GM04504 (cell line): ENCODE measurements at places on chromosomes 2 and 18.

DNA sequence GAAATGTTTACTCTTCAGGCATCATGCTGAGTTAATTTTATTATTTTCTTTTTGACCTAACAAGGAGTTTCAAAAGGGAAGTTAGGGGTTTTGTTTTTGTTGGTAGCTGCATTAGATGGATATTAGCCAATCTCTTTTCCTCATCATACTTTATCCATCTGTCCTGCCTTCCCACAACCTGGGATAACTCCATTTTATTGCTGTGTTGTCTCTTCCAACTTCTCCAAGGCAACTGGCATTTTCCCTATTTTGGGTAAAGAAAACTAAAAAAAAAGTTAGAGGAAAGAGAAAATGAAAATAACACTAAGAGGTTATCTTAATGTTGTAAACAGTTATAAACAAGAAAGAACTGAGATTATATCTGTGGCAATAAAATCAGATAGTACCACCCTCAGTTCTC lies 147.0 kb downstream of the PID1 start:
- no peak for DNase-seq

- DNase-seq: no peak
Measured at GRCh38 chr2:113846429-113846828, 43.5 kb upstream of the ACTR3 start.

GRCh38 chr2:31199206-31199605 lies 18.1 kb downstream of the CAPN14 start:
- DNase-seq: no peak

GRCh38 chr18:32595832-32596231 lies 125.2 kb upstream of the GAREM1 start:
- DNase-seq: no peak

DNA sequence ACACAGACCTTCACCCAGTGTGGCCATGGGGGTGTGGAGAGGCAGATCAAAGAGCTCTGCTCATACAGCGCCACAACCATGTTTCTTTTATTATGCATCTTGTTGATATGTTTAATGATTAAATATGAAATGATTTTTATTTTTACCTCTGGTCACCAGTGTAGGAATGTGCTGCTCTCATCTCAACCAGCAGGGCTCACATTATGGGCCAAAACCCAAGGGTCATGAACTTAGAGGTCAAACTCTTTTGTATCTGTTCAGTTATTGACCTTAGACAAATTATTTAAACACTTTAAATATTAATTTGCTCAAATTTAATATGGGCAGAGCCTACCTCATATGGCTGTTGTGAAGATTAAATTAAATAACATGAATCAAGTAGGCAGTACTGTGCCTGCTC lies 386.2 kb downstream of the ALK start:
- DNase-seq: no peak
